ENCODE measurements at places on chromosomes 2 and 18.
A peak's percentile ranks its signal among the peaks of the same experiment; 100 is the strongest.

GRCh38 chr2:201816657-201817575 is 10.6 kb downstream of the CDK15 start:
- no peak for DNase-seq

DNA sequence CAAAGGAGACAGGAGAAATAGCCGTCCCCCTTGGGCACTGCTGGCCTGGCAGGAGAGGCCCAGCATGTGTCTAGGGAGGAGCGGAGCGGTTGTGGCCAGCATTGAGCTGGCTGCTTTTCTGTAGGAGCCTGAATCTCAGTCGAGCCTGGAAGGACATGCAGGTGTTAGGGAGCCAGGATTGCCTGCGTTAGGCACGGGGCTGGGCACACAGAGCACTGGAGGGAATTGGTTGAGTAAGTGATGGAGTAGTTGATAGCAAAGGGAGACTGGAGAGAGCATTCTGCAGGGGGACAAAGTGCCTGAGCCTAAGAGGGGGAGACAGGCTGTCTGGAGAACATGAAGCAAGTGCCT is 22.8 kb downstream of the ASAP2 start:
- DNase-seq: no peak

DNA sequence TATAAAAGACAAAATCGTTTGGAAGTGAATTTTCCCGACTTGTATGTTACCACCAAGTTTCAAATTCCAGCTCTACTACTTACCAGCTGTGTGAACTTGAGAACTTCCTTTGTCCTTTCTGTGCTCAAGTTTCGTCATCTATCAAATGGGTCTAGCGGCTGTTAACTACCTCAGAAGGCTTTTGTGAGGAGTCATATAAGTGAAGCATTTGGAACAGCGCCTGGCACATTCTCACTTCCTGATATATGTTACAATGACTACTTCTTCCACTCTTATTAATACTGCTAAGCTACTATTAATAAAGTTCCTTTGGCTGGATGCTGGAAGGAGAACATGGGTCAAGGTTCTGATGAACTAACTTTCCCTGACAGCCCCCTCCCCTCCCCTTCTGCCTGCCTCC is 104.5 kb downstream of the MEIS1 start:
- no peak for DNase-seq

DNA sequence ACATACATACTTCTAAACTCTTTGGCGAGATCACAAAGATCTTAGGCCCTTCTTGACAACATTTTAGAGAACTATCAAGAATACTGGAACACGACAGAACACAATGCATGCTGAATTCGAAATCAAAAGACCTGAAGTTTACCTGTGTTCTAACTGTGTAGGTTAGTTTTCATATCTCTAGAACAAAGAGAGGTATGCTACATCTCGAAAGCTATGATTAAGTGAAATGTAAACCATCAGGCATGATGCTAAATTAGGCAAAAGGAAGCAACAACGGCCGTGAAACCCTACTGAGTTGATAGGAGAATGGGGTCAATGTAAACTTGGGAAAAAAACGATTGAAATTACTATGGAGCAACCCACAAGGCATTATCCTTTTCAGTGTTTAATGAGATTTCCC is 43.7 kb downstream of the IKZF2 start:
- no peak for DNase-seq

DNA sequence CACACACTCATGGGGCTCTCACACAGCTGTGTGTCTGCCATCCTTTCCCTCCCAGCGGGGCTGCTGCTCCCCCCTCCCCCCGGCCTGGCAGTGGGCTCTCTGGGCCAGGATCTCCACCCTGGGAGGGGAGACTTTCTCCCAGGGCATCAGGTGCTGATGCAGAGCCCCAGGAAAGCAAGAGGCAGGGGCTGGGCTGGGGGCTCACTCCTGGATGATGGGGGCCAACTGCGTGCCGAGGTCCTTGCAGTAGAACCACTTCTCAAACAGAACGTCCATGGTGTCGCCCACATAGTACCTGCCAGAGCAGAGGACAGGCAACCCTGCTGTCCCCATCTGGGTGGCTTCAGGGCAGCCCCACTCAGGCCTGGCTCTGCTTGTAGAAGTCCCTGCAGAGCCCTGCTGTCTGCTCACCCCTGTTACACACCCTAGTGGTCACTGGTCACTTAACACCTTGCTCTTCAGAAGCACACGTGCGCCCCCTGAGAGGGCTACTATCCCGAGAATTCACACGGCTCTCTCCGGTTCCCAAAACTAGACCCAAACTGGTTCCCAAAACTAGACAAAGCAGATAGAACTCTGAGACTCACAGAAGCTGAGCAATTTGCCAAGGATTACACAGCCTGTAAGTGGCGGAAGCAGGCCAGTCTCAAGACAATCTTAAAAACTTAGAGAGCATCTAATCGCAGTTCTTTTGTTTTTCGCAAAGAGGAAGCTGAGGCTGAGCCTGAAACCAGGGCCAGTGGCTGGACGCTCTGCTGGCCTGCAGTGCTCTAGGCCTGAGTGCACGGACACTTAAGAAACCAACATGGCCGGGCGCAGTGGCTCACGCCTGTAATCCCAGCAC is 6.6 kb upstream of the OXER1 start:
- no peak for DNase-seq

DNA sequence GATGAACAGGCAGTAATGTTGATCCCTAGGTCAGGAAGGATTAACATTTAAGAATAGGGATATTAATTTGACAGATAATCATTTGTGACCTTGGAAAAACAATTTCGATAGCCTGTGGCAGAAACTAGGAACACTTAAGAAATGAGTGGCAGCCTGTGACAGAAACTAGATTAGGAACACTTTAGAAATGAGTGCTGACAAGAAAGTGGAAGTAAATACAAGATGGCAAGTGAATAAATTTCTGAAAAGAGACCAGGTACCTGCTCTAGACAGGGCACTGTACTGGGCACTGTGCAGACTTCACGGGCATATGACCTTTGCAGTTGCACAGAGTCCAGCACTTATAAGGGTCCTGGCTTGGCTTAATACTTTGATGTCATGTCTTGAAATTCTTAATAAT is 5.5 kb upstream of the HNRNPA3 start:
- DNase-seq: no peak

GRCh38 chr2:99279969-99280695 is 20.9 kb downstream of the LYG1 start:
- no peak for DNase-seq

DNA sequence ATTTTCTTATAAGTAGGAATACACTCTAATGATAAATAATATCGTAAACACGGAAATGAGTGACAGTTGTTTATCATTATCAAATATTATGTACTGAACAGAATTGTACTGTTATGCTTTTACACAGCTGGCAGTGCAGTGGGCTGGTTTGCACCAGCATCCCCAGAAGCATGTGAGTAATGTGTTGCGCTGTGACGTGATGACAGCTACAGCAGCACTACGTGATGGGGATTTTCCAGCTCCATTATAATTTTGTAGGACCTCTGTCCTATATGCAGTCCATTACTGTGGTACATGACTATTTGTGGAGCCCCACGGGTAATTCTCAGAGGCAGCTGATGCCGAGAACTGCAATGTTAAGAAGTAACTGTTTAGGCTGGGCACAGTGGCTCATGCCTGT is 77.3 kb upstream of the ATG16L1 start:
- DNase-seq: no peak

- no peak for DNase-seq
These were observed 3.6 kb downstream of the SIX3 start for GRCh38 chr2:44944952-44945612.

GRCh38 chr2:149587950-149588487 is 444 bp upstream of the MMADHC start:
- no peak for DNase-seq

GRCh38 chr2:9240745-9241144 is 34.1 kb downstream of the ASAP2 start:
- no peak for DNase-seq

DNA sequence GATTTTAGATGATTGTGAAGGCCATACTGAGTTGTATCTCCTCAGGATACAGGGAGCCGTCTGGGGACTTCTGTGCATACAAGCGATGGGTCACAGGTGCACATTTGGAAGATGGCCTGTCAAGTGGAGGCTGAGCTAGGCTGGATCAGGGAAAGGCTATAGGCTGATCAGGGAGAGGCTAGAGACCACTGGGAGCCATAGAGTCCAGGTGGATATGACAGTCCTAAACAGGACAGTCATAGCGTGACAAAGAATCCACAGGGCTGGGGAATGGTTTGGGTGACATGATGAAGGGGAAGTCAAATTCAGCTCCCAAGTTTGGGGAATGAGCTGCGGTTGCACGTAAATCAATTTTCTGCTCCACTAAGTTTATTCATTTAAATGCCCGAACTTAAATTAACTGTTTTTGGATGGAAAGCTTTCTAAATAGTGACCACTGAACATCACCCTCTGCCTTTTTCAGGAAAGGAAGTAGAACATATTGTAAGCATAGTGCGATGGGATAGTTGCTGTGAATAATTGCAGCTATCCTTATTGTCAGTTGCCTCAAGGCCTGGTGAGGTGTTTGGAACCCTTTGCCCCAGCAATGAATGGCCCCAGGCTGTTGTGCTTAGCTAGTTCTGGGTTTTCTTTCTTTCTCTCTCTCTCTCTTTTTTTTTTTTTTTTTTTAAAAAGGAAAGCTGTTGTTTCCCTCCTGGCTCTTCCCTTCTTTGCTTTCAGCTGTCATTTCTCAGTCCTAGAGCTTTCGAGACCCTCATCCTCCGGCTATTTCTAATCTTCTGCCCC is 50.5 kb downstream of the KLHL29 start:
- no peak for DNase-seq

DNA sequence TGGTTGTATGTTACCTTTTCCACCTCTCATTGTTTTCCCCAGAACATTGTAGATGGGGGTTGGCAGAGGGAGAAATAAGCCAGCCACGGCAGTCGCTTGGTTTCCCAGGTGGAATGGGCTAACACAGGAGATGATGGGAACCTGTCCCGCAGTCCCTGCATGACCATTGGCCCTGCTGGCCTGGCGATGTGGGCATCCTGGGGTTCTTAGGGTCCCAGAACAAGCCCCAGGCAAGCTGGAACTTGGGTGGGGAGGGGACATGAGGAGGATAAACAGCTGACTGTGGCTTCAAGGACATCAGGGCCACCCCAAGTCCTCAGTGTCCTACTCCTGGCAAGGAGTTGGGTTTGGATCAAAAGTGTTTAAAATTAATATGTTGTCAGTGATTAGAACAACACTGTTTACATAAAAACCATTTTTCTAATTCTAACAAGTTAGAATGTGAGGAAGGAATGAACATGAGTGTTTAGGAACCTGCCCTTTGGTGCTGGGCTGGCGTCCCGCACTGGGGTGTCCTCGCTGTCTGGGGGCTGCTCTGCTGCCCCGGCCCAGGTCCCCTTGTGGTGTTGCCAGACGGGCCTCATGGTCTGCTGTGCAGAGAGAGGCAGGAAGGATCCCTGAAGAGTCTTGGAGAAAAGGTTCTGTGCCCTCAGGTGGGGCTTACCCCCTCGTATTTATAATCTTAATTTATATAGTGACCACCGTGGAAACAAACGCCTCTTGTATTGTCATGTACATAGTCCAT is 95.1 kb downstream of the USP40 start:
- no peak for DNase-seq

- no peak for DNase-seq
These were observed 59.5 kb downstream of the SH3RF3 start for GRCh38 chr2:109188496-109188890.

- no peak for DNase-seq
These were observed 186.7 kb downstream of the TDRD15 start for GRCh38 chr2:21310493-21310892.

DNA sequence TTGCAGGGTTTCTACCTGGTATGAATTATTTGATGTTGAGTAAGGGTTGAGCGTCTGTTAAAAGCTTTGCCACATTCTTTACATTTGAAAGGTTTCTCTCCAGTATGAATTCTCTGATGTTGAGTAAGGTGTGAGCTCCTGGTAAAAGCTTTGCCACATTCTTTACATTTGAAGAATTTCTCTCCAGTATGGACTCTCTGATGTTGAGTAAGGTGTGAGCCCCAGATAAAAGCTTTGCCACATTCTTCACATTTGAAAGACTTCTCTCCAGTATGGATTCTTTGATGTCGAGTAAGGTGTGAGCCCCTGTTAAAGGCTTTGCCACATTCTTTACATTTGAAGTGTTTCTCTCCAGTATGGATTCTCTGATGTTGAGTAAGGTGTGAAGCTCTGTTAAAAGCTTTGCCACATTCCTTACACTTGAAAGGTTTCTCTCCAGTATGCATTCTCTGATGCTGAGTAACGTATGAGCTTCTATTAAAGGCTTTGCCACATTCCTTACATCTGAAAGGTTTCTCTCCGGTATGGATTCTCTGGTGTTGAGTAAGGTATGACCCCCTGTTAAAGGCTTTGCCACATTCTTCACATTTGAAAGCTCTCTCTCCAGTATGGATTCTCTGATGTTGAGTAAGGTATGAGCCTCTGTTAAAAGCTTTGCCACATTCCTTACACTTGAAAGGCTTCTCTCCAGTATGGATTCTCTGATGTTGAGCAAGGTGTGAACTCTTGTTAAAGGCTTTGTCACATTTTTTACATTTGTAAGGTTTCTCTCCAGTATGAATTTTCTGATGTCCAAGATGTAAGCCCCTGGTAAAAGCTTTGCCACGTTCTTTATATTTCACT is 27.1 kb downstream of the ZNF519 start:
- no peak for DNase-seq

DNA sequence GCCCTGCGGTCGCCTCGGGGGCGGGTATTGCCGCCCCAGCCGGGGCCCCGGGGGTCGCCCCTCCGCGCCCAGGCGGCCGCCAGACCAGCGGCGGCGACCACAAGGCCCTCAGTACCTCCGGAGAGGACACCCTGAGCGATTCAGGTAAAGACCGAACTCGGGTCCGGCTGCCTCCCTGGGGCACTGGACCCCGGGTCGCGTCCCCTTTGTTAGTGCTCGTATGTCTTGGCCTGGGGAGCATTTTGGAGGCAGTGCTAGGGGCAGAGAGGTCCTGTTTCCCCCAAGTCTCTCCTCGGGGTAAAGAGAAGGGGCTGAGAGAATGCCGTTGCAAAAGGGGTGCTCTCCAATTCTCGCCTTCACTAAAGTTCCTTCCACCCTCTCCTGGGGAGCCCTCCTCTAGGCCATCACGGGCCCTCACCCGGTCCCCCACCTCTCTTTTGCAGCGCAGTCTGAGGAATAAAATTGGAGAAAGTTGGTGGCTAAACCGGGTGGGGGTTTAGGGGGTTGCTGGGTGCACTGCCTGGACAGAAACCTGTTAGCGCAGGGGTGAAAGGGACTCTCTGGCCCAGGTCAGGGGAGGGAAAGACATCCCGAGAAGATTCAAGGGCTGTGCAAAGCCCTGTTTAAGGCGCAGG is 2.5 kb downstream of the MYCN start:
- DNase-seq: no peak

DNA sequence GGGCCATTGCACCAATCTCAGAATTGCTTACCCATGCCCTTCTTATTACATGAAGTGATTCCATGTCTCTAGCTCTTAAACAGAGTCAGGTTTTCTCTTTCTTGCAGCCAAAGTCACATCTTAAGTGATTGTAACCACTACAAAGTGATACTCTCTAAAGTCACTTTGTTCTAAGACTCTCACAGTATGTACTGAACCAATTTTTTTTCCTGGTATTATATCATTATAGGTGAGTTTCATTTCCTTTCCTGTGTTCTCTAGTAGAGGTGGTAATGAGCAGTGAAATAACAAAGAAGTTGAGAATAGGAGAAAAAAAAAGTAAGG is 66.3 kb upstream of the DARS1 start:
- DNase-seq: peak; percentile 44
